ENCODE measurements at places on chromosomes 4 and X.

DNA sequence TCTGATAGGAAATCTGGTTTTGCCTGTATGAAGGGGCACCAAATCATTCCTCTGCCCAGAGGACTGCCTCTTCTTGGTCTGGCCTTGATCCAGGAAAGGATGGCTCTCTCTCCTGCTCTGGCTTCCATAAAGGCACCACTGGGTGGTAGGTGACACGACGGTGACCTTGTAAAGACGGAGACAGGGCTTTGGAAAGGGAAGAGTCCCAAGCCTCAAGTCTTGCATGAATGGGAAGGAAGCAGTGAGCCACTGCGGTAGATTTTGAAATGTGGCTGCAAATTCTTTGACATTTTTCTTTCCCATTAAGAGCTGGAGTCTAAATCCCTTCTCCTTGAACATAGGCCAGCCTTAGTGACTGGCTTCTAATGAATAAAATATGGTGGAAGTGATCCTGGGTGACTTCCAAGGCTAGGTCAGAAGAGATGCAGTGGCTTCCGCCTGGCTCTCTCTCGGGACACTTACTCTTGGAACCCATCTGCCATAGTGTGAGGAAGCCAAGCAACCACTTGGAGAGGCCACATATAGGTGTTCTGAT is 347.4 kb downstream of the BCOR start:
- DNase-seq, result no peak

DNA sequence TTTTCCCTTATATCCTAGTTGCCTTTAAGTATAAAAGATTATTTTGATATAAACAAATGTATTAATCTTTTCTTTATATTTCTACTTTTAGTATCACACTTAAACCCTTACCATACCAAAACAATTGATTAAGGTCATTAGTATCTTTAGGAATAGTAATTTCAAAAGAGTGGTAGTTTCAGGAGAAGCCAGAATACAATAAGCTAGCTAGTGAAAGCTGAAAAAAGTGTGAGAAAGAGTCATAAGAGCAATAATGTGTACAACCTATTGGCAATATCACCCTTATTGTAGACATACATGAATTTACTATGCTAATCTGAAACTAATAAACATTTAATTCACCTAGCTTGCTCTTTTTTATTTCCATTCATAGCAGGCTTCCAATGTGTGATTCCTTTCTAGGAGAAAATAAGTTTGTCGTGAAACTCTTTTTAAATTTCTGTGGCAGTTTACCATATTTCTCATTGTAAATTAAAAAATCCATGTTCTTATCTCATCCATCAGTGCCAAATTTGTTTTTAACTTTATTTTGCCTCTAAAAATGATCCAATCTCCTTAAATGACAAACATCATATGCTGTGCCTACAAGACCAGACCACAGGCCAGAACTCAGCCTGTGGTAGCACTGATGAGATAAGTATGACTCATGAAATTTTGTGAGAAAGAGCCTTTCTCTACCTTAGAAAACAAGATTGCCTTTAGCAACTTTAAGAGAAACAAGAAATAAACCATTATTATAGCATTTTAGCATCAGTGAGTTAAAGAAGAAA is 8.1 kb downstream of the NEK1 start:
- peak; percentile 75 for DNase-seq

DNA sequence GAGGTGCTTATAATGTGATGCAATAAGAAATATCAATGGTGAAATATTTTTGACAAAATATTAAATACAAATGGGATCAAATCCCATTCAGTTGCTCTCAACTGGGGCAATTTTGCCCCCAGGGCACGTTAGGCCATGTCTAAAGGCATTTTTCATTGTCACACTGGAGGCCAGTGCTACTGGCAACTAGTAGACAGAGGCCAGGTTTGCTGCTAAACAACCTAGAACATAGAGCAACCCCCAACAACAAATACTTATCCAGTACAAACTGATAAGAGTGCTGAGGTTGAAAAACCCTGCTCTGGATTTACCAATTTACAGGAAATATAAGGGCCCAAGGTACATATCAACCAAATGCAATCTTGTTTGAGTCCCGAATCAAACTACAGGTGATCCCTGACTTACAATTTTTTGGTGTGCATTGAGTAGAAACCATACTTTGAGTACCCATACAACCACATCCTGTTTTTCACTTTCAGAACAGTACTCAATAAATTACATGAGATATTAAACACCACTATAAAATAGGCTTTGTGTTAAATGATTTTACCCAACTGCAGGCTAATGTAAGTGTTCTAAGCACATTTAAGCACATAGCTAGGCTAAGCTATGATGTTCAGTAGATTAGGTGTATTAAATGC is 237.5 kb downstream of the HNRNPD start:
- no peak for DNase-seq

GRCh38 chr4:168509786-168510185 is 12.9 kb downstream of the PALLD start:
- peak; percentile 69 for DNase-seq

GRCh38 chrX:47272013-47272408 is 39.2 kb downstream of the USP11 start:
- no peak for DNase-seq

DNA sequence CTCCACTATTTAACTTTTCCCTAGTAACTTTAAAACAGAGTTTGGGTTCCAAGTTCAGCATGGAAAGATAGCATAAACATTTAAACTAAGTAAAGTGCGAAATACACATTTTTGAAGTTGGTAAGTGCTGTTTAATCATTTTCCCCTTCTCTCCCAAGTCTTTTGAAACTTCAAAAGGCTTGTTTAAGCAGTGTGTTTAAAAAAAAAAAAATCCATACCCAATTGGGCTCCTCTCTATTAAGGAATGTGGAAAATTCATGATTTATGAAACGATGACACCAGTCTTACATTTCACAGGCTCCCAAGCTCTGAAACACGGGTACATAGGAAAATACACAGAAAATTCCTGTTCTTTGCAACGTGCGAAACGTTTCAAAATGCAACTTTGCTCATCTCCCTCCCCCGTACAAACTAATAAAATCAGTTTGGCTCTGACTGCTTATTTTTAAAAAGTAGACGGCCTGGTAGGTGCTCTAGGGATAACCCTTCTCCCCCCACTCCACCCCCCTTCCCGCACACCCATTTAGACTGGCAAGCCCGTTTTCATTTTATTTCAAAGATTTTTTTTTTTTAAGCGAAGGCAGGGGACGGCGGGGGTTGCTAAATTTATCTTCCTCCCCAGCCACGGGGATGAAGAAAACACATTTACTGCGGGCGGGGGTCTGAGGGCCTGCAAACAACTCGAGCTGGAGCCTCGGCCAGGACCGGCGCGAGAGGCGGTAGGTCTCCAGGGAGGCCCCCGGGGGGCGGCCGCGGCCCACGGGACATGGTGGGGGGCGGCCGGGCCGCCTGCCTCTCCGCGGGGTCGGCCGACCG is 786 bp upstream of the ZFX start:
- DNase-seq, result peak; percentile 48

DNA sequence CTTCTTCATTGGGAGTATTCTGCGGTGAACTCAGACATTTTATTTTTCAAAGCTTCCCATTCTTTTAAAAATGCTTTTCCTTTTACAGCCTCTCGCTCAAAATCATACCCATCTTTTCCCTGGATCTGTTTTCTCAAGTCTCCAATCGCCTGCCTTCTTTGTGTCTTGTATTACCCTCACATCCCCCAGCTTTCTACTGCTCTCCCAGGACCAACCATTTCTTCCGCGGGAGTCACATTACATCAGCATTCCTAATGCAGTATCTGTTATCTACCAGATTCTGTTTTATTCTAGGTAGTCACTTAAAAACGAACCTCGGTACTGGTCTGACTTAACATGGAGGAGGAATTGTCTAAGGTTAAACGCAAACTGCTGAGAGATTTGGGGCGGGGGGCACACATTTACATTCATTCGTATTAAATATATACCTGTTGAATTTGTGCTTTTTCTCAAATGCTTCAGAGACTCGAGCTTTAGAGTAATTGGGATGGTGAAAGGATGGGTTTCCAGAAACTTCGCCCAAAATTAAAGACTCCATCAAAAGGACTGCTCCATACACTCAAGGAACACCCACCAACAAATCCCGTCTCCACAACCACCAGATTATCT is 493 bp upstream of the UCHL1 start:
- DNase-seq, result no peak
